ENCODE measurements at places on chromosomes 4 and X.

- no peak for DNase-seq
Measured at GRCh38 chrX:8364369-8365141, 100.1 kb upstream of the VCX3B start.

GRCh38 chrX:149497626-149498025, 7.5 kb downstream of the IDS start:
- no peak for DNase-seq

GRCh38 chrX:8204943-8205342, 33.9 kb upstream of the VCX2 start:
- no peak for DNase-seq

DNA sequence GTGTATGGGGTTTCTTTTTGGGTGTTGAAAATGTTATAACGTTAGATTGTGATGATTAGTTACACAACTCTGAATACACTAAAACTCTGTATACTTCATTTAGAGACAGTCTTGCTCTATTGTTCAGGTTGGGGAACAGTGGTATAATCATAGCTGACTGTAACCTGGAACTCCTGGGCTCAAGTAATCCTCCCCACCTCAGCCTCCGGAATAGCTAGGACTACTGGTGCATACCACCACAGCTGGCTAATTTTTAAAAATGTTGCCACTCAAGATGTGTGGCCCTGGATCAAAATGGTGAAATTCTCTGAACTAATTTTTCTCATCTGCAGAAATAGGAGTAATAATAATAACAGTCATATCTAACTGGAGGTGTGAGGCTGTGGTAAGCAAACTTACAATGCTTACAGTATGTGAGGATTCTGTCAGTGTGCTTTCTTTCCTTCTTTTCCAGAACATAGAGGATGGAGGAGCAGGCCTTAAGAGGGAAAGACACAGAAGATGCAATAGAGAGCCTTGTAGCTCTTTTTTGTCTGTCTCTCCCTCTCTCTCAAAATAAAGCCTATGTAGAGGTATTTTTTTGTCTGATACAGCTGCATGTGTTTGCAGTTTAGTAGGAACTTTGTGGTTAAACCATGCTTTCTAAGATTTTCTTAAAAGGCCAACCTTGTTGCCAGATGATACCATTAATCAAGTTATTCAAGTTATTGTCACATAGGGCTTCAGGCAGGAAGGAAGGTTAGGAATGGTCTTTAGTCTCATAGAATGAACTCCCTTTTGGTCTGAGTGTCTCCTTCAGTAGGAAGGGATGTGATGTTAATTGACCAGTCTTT, 7.5 kb downstream of the ADD1 start:
- DNase-seq: no peak

DNA sequence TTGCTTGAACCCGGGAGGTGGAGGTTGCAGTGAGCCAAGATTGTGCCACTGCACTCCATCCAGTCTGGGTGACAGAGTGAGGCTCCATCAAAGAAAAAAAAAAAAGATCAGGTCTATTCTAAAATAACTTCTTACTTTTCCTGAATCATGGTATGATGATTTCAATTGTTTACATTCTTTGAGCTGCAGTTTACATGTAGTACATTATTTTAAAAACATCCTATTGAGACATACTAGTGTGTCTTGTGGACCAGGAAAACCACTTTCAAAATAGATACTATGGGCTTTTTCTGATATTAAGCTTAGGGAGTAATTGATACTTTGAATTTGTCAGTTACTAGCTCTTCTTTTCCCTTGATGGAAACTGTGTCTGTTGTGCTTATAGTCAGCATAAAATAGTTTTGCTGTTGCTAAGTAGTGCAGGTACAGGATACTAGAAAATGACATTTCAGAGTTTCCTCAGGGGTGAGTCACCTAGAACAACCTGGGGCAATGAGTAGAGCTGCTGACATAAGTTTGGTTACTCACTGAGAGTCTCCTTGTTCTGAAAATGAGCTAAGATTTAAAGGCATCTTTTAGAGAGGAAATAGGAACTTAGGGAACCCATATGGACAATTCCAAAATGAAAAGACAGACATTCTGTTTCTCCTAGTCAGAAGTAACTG, 53.2 kb upstream of the C4orf54 start:
- DNase-seq: no peak

DNA sequence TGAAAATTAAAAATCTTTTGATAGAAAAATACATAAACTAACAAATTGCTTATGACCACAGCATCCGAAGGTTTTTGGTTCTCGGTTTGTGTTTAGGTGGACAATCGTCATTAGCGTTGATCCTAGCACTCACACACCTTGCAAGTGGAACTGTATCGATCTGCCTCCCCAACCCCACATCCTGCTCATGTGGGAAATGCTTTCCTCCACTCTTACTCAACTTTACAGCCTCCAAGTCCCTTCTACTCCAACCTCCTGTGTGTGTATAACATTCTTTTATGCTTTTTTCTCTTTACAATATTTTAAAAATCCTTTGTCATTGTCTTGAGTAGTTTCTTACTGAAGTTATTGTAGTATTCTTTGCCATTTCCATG, 15.6 kb upstream of the TMEM131L start:
- DNase-seq: no peak

DNA sequence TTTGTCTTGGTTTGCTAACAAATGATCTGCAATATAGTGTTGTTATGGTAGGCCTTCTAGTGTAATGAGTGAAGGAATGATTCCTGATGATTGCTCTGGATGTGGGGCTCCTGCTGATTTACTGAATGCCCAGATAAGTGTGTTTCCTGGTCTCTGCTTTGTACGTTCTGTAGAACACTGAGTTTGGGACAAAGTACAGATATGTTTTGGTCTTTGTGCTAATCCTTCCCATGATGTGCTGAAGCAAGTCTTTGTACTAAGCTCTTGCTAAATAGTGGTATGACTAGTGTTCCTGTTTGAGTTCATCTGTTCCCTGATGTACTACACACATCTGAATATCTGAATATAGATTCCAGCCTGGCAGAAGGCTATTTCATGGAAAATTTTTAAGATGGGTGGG, 36.9 kb upstream of the XIAP start:
- no peak for DNase-seq

GRCh38 chr4:188778905-188779304, 639.7 kb downstream of the TRIML1 start:
- no peak for DNase-seq

DNA sequence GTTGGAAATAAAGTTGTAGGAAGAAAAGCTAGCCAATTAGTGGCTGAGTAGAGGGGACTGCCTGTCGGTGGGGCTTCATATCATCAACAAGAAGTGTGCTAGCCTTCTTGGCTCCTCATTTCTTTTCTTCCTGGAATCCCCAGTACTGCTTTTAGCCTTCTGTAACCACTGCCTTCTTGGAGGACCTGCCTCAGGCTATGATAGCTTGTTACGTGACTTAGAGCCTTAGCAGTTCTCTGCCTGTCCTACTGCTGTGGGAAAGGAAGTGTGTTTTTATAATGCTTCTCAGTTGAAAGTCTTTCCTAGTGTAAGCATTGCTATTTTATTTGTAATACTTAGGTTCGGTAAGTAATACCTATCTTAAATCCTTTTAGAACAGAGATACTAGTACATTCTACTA, 61.9 kb downstream of the LARP1B start:
- no peak for DNase-seq

- DNase-seq: no peak
Measured at GRCh38 chrX:132271311-132271778, 52.1 kb upstream of the RAP2C start.

DNA sequence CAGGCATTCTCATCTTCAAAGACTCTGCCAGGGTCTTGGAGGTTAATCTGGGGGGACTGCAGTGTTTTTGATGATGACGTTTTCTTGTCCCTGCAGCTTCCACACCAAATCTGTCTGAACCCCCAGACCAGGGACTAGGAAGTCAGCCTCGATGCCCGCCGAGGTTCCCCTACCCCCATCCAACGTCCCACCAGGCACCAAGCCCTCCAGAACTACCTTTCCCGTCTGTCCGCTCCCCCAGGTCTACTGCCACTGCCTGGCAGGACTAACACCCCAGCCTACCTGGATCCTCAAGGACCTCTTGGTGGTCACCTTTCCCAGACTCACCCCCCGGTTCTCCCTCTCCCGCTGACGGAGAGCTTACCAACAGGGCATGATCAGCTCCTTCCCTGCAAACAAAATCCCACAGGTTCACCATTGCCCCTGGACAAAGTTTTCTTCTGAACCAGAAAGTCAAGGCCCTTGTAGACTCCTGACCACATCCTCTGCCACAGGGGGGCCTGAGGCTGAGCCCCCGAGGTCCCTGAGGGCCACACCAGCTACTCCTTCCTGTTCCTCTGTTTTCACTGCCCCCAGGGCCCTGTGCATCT, 40.9 kb downstream of the HMX1 start:
- no peak for DNase-seq

- DNase-seq: no peak
Measured at GRCh38 chr4:80125252-80126177, 52.5 kb upstream of the ANTXR2 start.

GRCh38 chr4:85595098-85595775, 120.3 kb downstream of the ARHGAP24 start:
- no peak for DNase-seq

- no peak for DNase-seq
Measured at GRCh38 chr4:15104825-15105224, 102.5 kb downstream of the CPEB2 start.

- DNase-seq: no peak
Measured at GRCh38 chr4:4912155-4912554, 52.7 kb downstream of the MSX1 start.

DNA sequence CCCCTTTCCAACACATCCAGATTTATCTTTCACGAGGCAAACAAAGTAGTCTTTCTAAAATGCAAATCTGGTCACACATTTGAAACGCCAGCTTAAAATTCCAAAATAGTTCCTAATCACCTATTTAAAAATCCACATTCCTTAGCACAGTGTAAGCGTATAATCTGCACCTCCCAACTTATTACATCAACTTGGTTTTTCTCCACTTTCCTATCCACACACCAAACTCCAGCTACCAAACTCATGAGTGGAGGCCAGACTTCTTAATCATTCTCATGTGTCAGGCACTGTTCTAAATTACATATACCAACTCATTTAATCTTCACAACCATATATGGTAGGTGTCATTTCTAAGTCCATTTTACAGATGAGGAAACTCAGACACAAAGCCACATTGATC, 33.8 kb downstream of the ENOX2 start:
- DNase-seq: no peak

DNA sequence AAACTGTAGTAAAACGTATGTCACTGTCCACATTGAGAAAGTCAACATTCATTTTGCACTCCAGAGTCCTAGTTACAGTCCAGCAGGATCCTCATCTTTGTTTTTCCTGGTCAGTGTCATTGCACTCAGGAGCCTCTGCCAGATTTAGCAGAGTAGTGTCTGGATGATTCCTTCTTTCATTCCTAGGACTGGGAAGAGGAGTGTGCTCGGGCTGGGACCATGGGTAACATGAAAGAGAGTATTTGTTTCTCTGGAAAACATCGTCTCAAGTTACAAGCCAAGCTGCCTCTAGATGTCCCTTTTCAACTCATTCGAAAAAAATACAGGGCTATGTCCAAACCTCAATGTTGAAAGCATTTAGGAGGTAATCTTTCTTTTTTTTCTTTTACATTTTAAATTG, 69.9 kb upstream of the TNIP3 start:
- DNase-seq: no peak

DNA sequence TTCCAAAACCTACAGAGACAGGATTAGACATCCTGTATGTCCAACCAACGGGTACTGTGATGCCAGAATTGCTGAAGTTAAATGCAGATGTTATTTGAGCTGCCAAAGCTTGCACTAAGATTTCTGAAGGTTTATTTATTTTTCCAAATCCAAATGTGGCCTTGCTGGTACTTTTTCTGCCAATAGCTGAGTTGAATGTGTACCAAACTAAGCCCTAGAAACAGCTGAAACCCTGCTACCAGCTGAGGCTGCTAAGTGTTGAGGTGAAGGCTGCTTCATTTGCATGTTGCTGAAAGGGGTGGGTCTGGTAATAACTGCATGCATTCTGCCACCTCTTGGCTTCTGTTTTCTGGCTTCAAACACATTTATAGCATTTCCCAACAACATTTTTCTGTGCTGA, 366.5 kb downstream of the FAT4 start:
- DNase-seq: no peak

DNA sequence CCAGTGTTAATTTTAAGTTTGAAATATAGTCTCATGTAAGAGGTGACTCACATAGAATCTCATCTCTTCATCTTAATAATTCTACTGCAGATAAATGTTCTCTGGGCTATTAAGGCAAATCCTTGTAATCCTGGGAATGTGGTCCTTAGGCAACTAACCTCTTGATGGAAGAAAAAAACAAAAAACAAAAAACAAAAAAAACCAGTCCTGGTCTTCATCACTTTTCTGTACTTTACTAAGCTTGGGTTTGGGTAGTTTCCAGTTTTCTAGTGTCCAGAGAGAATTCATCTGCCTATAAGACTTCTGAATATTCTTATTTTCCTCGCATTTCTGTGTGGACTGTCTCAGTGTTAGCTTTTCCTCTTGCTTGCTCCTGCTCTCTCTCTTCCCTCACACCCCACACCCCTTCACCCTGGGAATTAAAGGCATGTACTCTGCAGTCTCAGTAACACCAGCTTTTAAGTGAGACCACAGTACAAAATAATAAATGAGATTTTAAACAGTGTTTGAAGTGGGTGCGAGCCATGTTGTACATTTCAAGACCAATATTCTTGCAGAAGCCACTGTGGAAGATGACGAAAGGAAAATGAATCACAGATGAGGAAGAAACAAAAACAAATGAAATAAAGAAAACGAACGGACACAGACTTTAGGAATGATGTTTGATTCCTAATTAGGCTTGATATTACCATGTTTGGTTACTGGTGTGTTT, 51.7 kb downstream of the HAND2 start:
- DNase-seq: no peak

- no peak for DNase-seq
Measured at GRCh38 chrX:142613403-142613802, 408.3 kb upstream of the MAGEC2 start.

GRCh38 chrX:45009371-45010000, 136.5 kb downstream of the KDM6A start:
- no peak for DNase-seq

GRCh38 chr4:137361756-137362470, 170.4 kb downstream of the PCDH18 start:
- DNase-seq: no peak

GRCh38 chr4:89356086-89356485, 48.5 kb upstream of the GPRIN3 start:
- DNase-seq: no peak

- DNase-seq: no peak
Measured at GRCh38 chr4:29549342-29549741, 1170.8 kb upstream of the PCDH7 start.

DNA sequence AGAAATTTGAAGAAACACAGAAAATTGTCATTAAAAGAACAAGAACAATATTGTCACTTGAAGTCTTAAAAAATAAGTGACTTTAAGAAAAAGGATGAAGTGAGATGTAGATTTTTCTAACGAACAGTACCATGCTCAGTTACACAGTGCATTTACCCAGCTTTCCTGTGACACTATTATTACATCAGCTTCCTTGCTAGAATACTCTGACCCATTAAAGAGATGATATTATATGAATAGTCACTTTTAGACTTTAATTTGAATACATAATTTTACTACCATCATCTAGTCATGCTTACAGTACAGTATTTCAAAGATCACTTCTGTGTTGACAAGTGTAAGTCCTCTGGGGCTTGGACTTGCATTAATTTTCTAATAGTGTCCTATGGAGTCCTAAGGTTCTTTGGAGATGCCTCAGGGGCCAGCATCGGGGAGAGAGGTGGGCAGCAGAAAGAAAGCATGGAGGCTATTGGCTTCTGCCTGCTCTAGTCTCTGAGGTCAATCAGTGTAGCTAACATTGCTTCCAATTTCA, 10.7 kb downstream of the COL25A1 start:
- DNase-seq: no peak

- no peak for DNase-seq
Measured at GRCh38 chr4:86529436-86529835, 64.7 kb upstream of the PTPN13 start.

GRCh38 chrX:97639526-97639925, 755.8 kb downstream of the RPA4 start:
- DNase-seq: no peak

Data from activated naive CD8-positive, alpha-beta T cell treated with anti-CD3 and anti-CD28 coated beads, Interleukin-2, amount 50 U/mL, for 16 hours (primary cell).